ENCODE measurements at places on chromosomes 5 and 9.

GRCh38 chr9:89342948-89343347 lies 24.6 kb downstream of the SECISBP2 start:
- DNase-seq = no peak

DNA sequence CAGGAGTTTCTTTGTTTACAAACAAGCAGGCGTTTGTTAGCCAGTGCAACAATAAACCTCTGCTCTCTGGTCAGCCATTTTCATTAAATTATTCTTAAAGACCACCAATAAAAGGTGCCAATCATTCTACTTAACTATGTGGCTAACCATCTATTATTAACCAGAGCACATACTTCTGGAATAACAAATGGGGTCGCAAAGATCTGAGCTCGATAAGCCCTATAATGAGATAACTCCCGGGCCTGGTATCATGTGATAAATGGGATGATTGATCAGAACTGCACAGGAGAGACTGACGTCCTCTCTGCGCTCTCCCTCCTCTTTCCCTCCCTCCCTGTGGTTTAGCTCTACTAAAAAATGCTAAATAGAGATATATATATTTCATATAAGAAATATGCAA lies 488.2 kb downstream of the NTRK2 start:
- no peak for DNase-seq

GRCh38 chr5:174523311-174524071 lies 200.9 kb upstream of the MSX2 start:
- DNase-seq = no peak

DNA sequence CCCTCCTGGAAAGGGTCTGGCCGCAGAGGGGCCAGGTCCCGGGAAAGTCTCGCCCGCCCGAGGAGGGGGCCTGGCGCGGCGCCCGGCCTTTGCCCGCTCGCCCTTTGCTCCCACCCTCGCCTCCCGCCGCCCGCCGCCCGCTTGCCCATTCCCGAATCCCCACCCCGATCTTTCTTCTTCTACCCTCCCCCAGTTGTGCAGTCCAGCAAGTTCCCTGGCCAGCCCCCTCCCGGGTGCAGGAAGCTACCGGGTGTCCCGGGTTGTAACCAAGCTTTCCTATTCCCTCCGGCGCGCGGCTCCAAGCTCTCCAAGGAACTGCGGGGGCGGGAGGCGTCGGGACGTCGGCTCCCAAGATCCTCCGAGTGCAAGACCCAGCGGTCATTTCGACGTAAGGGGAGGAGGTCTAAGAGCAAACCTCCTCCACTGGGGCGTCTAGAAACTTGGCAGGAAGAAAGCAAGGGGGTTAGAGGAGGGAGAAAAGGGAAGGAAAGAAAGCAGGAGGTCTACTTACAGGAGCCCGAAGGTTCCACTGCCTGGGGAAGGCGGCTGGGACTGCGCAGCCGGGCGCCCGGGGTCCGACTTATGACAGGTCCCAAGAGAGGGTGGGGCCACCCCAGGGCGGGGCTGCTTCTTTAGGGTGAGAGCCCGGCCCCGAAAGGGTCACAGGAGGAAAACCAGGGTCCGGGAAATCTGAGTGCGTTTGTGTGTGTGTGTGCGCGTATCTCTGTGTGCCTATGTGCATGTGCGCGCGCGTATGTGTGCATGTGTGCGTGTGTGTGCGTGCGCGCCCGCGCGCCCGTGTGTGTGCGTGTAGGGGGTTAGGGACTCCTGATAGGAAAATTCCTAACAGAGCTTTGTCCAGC lies at the start of gene PTGR1:
TSS of gene PTGR1 (minus strand) at position 556 of the 863 bp plus-strand sequence. CDS start 2,225 bp downstream, outside the sequence.
- DNase-seq = peak; percentile 84

DNA sequence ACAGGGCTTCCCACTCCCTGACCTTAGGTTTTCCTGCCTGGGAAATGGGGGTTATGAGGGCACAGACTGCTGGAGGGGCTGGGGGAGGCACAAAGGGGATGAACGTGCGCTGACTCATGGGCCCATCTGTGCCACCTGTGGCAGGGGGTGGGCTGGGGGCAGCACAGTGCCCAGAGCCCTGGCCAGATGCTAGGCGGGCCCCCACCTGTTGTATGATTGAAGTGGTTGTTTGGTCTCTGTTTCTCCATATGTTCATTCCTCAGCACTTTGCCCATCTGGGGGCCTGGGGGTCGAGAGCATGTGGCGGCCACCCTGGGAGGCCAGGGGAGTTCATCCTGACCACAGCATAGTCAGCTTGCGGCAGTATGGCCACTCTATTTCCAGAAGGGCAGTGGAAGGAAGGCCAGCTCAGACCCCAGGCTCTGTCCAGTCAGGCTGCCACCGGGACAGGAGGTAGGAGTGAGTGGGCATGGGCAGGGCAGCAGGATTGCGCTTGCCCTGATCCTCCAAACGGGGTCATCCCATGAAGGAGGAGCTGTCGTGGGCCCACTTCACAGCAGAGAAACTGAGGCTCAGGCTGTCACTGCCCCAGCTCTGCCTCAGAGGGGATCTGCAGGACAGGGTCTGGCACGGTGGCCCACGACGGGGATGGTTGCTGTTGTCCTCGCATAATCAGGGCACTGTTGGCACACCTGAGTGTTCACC lies 841 bp upstream of the NINJ1 start:
- no peak for DNase-seq

GRCh38 chr5:150540615-150541396 lies 32.9 kb downstream of the NDST1 start:
- no peak for DNase-seq

DNA sequence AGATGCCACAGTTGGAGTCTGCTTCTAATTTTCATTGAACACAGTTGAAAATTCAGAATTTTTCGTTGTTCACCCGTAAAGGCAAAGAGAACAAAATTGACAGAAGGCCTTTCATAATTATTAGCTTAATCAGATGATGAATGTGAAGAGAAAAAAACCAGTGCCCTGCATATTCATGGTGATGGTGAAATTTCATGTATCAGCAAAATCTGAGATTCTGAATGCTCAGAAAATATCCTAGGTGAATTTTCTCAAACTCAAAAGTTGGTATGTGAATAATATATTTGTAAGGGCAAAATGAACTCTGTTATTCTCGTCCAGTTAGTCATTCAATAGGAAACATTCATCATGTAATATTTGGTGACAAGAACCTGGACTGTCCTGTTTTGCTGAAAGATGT lies 135.9 kb upstream of the DHFR start:
- no peak for DNase-seq

GRCh38 chr5:133364936-133365707 lies 247.2 kb downstream of the FSTL4 start:
- no peak for DNase-seq

DNA sequence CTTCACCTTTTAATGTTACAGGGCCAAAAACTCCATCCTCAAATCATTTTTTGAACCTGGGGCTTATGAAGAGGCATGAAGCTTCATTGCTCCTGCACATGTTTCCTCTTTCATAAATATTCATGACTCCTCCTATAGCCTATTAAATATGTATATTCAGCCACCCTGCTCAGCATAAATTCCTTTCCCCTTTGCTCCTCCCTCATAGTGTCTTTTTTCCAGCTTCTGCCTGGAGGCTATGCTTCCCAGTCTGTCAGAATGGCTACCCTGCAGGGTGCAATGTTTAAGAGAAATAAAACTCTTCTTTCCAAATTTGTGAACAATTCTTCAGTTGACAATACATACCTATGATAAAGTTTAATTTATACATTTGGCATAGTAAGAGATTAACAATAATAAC lies 1082.9 kb upstream of the CDH18 start:
- no peak for DNase-seq

DNA sequence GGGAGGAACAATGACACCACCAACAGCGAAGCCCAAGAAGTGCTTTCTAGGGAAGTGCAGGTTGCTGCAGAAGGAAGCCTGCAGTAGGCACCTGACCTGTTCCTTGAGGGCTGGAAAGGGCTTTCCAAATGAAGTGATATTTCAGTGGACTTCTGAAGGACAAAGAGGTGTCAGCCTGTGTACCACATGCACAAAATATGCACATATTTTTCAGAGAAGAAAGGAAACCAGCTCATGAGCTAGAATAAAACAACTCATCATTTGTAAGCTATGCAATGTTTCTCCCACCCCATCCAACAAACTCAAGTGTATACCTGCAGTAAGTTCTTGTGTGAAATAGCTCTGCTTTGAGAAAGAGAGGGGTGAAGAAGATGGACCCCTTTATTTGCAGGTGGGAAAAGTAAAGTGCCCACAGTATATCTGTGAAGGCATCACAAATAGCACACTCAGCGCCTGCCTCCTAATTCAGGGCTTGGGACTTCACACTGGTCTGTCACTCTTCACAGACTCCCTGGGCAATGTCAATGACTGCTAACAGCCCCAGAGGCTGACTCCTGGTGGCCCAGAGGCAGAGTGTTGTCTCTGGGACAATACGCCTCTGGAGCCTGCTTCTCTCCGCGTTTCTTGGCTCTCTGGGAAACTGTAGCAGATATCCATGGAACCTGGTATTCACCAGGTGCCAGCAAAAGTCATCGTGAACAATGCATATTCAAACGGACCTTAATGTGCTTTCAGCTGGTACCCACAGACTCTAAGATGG lies 198.1 kb upstream of the EFNA5 start:
- DNase-seq = no peak

DNA sequence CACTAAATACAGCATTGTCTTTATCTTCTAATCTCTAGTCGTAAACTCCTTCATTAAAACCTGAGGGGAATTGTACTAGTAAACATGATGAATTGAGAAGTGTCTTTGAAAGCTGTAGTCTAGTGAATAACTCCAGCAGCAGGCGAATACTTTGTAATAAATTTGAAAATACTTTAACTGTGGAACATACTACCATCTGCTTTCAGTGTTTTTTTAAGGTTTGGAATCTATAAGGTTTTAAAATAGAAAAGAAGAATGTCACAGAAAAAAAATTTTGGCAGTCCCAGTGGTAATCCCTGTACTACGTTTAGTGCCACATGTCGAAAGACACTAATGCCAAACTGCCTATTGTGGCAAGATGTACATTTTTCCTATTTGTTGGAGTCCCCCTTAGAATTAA lies 379.0 kb upstream of the NUDT12 start:
- DNase-seq = no peak

GRCh38 chr5:92017776-92018175 lies 634.7 kb upstream of the ARRDC3 start:
- peak; percentile 81 for DNase-seq

GRCh38 chr9:93569621-93570174 lies 6.7 kb upstream of the PHF2 start:
- no peak for DNase-seq

GRCh38 chr5:78747055-78747454 lies 98.5 kb upstream of the LHFPL2 start:
- no peak for DNase-seq

DNA sequence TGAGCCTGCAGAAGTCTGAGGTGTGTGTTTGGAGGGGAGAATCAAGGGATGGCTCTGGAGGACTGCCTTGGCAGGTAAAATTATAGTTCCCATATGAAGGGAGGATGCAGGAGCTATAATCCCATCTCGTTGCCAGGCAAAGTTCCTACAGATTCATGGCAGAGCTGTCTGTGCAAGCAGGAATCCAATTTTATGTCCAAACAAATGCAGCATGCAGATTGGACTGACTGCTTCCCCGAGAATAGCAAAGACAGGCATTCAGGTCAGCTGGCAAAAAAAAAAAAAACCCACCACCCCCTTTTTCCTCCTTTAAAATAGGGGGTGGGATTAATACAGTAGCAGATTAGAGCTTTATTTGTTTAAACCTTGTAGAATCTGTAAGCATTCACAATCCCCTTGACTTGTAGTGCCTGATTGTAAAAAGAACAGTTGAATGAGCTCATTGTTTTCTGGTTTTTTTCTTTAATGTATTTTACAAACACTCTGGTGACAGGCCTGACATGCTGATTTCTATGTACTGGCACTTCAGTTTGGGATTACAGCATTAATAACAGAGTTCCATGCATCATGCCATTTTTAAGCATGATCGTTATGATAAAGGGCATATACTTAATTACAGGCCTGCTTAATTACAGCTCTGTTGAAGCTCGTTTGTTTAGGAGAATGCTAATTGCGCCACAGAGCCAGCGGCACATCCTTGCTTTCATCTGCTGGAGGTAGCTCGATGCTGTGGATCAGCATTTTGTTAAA lies 141.4 kb upstream of the LMX1B start:
- no peak for DNase-seq

GRCh38 chr5:91332267-91333045 lies 50.7 kb downstream of the ARRDC3 start:
- peak; percentile 86 for DNase-seq

DNA sequence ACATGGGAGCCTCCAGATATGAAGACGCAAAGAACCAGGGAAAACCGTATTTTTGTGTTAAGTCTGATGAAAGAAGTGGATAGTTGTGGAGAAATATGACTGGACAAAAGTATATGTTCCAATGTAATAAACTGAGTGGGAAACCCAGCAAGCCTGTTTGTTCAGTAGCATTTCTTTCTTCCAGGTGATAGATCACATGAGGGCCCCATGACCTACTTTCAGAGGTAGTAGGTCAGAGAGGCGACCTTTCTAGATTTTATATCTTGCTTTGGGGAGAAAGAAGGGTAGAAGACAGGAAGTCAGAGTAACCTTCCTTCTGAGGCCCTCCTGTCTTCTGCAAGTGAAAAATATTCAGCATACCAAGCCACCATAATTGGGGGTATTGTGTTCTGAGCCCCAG lies 31.5 kb downstream of the CCDC171 start:
- no peak for DNase-seq

- DNase-seq = peak; percentile 50
Measured at GRCh38 chr9:76658510-76659231, 105.6 kb upstream of the PCA3 start.

- no peak for DNase-seq
Measured at GRCh38 chr9:36127652-36128244, 8.8 kb upstream of the GLIPR2 start.

DNA sequence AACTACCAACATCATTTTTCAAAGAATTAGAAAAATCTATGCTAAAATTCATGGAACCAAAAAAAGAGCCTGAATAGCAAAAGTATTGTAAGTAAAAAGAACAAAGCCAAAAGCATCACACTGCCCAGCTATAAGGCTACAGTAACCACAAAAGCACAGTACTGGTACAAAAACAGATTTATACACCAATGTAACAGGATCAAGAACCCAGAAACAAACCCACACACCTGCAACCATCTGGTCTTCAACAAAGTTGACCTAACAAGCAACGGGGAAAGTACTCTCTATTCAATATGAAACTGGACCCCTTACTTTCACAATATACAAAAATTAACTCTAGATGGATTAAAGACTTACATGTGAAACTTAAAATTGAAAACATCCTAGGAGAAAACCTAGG lies 94.2 kb upstream of the TARS1 start:
- no peak for DNase-seq

DNA sequence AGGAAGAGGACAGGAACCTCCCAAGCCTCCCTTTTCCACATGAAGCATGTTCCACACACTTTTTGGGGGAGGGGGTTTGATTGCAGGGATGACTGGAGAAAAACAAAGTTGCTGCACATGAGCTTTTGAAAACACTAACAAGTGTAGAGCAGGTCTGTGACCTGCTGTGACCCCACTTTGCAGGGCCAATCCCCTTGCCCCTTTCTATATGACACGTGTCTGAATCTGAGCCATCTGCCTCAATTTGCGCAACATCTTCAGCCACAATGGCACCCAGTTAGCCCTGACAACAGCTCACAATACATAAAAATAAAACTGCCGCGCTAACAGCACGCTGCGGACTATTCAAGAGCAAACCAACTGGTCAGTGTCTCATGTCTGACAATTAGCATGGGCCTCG lies 227.8 kb upstream of the TBCA start:
- DNase-seq = no peak

Measured in ACHN (cell line).